Transverse colon (tissue), 4 donors: ENCODE measurements at places on chromosomes 3 and 15. TPM values are rescaled to one million over a fixed set of nuclear protein-coding genes. Genes with fewer than 3 reads are reported as not detected.

GRCh38 chr15:79002581-79002980 is 57.7 kb upstream of the CTSH start:
- no peaks in the 10 kb centered on the region for H3K27me3 ChIP-seq
- H3K36me3 ChIP-seq, result no peaks in the 10 kb centered on the region
- H3K4me3 ChIP-seq, result no peak overlapping the region
- H3K27ac ChIP-seq, result no peak overlapping the region
- DNase-seq, result no peak

DNA sequence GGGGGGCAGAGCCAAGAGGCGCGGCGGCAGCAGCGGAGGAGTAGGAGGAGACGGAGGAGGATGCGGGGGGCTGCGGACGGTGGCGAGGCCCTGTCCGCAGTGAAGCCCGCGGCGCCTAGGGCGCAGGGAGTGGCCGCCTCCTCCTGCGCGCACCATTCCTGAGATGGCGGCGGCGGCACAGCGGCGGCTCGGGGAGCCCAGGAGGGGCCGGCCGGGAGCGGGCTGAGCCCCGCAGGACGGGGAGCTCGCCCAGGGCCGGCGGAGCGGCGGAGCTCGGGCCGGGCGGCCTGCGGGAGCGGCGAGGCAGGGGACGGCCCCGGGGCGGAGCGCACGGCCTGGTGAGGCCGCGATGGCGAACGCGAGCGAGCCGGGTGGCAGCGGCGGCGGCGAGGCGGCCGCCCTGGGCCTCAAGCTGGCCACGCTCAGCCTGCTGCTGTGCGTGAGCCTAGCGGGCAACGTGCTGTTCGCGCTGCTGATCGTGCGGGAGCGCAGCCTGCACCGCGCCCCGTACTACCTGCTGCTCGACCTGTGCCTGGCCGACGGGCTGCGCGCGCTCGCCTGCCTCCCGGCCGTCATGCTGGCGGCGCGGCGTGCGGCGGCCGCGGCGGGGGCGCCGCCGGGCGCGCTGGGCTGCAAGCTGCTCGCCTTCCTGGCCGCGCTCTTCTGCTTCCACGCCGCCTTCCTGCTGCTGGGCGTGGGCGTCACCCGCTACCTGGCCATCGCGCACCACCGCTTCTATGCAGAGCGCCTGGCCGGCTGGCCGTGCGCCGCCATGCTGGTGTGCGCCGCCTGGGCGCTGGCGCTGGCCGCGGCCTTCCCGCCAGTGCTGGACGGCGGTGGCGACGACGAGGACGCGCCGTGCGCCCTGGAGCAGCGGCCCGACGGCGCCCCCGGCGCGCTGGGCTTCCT is at the start of gene GPR27:
GPR27 (plus strand) TSS at position 155 of the 909 bp plus-strand sequence; CDS start at position 350, 195 bp downstream.
- H3K4me1 ChIP-seq, result no peaks in the 10 kb centered on the region
- H3K27ac ChIP-seq, result no peak within 1 kb of the TSS
- H3K27me3 ChIP-seq, result peaks cover 49% of the 10 kb centered on the region
- no peaks in the 10 kb centered on the region for H3K36me3 ChIP-seq
- peak within 1 kb of the TSS; percentile 44 for H3K4me3 ChIP-seq
- DNase-seq, result no peak

DNA sequence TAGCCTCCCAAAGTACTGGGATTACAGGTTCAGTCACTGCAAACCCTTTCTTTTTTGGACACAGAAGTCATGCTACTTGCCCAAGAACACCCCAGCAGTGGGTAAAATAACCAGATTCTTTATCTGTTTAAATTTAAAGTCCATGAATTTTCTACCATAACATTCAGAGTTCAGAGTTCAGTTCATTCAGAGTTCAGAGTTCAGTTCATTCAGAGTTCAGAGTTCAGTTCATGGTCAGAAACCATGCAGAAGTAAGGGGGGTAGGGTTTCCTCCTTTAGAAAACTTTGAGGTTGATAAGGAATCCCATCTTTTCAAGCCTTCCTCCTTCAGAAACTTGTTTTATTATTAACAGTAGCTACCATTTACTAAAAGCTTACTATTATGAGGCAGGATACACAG is 43.2 kb downstream of the RAF1 start:
- H3K4me1 ChIP-seq, result peaks cover 40% of the 10 kb centered on the region
- no peak overlapping the region for H3K27ac ChIP-seq
- DNase-seq, result no peak

- DNase-seq, result no peak
- no peaks in the 10 kb centered on the region for H3K27me3 ChIP-seq
- H3K4me3 ChIP-seq, result no peak overlapping the region
Measured at GRCh38 chr3:120850381-120851295, 57.4 kb upstream of the STXBP5L start.

- peak; percentile 51 for DNase-seq
- no peaks in the 10 kb centered on the region for H3K36me3 ChIP-seq
- H3K27me3 ChIP-seq, result no peaks in the 10 kb centered on the region
Measured at GRCh38 chr3:194134231-194134756, 1.7 kb upstream of the HES1 start.

GRCh38 chr3:197242784-197243432 is 55.5 kb downstream of the DLG1 start:
- peaks cover 33% of the 10 kb centered on the region for H3K36me3 ChIP-seq
- H3K27ac ChIP-seq, result no peak overlapping the region
- H3K4me3 ChIP-seq, result no peak overlapping the region
- no peaks in the 10 kb centered on the region for H3K27me3 ChIP-seq
- peaks cover 14% of the 10 kb centered on the region for H3K4me1 ChIP-seq

DNA sequence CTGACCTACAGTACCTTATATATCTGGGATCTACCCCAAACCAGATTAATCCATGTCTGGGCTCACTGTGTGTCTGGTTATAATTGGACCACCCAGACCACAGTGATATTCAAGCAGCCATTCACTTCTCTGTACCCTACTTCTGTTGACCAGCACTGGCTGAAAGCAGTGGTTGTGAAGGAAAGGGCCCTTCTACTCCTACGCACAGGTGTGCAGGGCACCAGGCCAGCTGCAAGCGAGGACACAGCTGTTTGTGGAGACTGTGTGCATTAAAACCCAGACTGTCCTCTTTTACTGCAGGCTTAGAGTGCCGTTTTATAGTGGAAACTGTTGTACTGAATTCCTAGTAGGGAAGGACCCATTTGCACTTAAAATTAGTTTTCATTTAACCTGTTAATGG is 29.5 kb downstream of the CTDSPL start:
- no peak overlapping the region for H3K4me3 ChIP-seq
- no peak overlapping the region for H3K27ac ChIP-seq
- H3K36me3 ChIP-seq, result no peaks in the 10 kb centered on the region
- peaks cover 10% of the 10 kb centered on the region for H3K4me1 ChIP-seq
- DNase-seq, result peak; percentile 44

- no peak overlapping the region for H3K27ac ChIP-seq
- no peak overlapping the region for H3K4me3 ChIP-seq
- no peaks in the 10 kb centered on the region for H3K36me3 ChIP-seq
- no peak for DNase-seq
- no peaks in the 10 kb centered on the region for H3K4me1 ChIP-seq
Measured at GRCh38 chr15:81865850-81866537, 179.8 kb downstream of the MEX3B start.

DNA sequence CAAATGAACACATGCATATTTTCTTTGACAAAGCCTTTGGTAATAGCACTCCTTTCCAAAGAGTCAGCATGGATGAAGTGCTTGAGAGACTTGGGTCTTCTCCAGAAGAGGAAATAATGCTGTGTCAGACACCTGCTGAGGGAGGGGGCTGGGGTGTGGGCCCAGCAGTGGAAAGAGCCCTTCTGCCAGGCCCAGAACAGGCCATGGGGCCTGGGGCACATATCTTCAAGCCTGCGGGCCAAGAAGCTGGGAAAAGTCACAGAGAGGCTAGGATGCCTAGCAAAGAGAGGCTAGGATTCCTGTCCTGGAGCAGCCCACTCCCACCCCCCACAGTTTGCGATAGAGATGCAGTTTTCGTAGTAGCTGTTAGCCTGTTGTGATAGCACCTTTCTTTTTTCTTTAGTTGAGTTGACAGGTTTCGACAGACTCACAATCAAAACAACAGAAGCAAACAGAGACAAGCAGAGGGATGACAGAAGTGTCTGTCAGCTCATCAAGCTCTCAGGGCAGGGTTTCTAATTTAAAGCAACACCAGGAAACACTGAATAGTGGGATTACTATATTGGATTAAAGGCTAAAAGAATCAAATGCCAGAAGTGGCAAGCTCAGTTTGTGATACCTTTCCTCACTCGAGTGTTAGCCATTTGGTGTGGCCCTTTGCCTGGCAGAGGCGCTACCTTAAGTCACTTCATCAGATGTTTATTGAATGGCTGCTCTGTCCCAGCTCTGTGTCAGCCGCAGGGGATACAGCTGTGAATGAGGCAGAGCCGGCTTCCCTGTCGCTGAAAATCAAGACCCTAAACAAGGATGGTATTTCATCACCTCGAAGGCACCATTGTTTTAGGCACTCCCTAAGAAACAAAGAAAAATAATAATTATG is 19.0 kb downstream of the CMTM7 start:
- DNase-seq, result no peak
- H3K27ac ChIP-seq, result no peak overlapping the region
- H3K4me1 ChIP-seq, result peaks cover 15% of the 10 kb centered on the region
- H3K27me3 ChIP-seq, result no peaks in the 10 kb centered on the region
- no peak overlapping the region for H3K4me3 ChIP-seq

- no peaks in the 10 kb centered on the region for H3K27me3 ChIP-seq
- no peak for DNase-seq
- no peak overlapping the region for H3K4me3 ChIP-seq
- no peaks in the 10 kb centered on the region for H3K36me3 ChIP-seq
Measured at GRCh38 chr15:63986185-63986680, 60.1 kb downstream of the DAPK2 start.

- DNase-seq, result no peak
- no peaks in the 10 kb centered on the region for H3K27me3 ChIP-seq
- H3K36me3 ChIP-seq, result no peaks in the 10 kb centered on the region
- no peaks in the 10 kb centered on the region for H3K4me1 ChIP-seq
- H3K27ac ChIP-seq, result no peak overlapping the region
Measured at GRCh38 chr15:97563516-97563915, 397.0 kb upstream of the ARRDC4 start.

DNA sequence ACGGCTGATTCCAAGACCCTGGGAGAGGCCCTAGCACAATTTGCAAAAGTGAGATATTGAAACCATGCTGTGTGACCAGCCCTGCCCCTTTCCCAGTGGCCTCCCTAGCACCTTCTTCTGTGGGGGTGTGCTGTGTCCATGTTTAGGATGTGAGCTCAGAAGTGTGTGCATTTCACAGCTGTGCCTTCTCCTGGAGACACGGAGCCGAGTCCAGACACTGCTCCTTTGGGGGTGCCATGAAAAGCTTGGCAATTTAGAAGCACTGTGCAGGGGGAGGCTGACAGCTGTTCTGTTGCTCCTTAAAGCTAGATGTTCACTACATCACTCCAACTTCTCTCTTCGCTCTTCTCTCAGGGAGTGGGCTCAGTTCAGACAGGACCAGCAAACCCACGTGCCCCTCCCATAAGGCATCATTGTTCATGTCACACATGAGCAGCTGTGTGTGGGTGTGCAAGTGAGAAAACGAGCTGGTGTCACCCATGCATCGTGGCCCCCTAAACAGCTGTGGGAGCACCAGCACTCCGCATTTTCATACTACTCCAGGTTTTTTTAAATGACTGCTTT is 492.6 kb downstream of the GABRG3 start:
- H3K36me3 ChIP-seq, result no peaks in the 10 kb centered on the region
- H3K27me3 ChIP-seq, result no peaks in the 10 kb centered on the region
- no peak for DNase-seq
- H3K27ac ChIP-seq, result no peak overlapping the region
- no peaks in the 10 kb centered on the region for H3K4me1 ChIP-seq
- H3K4me3 ChIP-seq, result no peak overlapping the region

GRCh38 chr15:77028451-77029165 is 33.7 kb downstream of the PSTPIP1 start:
- peak overlapping the region; percentile 28 for H3K4me3 ChIP-seq
- peak; percentile 12 for DNase-seq
- H3K27ac ChIP-seq, result no peak overlapping the region
- H3K36me3 ChIP-seq, result no peaks in the 10 kb centered on the region

DNA sequence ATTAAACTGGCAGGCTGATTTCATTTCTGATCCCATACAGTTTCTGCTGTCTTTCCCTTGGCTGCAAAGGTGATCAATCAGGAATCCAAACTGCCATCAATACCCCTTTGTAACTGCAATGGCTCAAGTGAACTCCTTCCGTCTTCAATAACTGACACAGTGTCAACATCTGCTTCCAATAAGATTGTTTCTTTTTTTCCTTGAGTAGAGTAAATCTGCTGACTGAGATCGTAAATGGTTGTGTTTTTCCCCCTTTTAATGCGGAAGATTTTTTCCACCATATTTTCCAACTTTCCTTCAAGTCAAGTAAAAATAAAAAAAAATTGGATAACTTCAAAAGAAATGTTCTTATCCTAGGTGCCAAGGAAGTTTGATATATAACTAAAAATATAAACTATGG is 48.7 kb downstream of the VGLL3 start:
- H3K4me1 ChIP-seq, result no peaks in the 10 kb centered on the region
- H3K27me3 ChIP-seq, result no peaks in the 10 kb centered on the region
- no peak overlapping the region for H3K4me3 ChIP-seq
- no peak for DNase-seq

DNA sequence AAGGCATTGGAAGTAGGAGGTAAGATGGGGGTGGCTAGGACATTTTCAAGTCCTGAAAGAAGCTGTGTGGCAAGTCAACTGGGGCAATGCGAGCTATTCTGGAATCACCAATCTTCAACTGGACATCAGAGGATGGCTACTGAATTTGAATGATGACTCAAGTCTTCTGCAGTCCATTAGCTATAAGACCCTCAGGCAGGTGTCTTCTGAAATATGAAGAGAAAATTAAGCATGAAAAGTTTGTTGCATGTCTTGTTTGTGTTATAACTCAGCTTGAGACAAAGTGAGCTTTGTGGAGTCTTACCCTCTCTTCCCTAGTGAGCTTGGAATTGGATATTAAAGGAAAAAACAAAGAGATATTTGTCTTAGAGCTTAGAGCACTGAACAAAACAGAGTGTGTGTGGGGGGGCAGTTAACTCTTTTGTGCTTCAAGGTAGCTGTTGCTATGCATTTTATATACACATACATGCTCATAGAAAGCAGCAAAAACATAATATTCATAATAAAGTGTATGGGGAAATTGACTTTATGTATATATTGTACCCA is 979.1 kb downstream of the MCTP2 start:
- DNase-seq, result no peak
- H3K36me3 ChIP-seq, result no peaks in the 10 kb centered on the region
- H3K27me3 ChIP-seq, result no peaks in the 10 kb centered on the region
- no peak overlapping the region for H3K27ac ChIP-seq
- no peak overlapping the region for H3K4me3 ChIP-seq
- no peaks in the 10 kb centered on the region for H3K4me1 ChIP-seq

DNA sequence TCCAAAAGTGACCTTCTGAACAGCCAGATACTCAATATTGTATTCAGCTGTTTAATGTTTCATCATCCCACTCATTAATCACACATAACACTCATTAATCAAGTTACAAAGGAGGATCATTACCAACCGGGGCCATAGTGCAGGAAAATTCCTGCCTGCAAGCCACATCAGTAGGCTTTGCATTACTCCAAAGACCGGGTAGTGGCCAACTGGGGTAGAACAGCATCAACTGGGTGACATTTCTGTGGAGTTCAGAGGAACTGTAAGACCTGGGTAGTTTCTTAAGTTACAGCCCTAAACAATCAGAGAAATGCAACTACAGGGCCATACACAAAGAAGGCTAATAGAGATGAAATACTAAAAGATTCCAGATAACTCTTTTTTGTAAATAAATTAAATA is 253.1 kb downstream of the WDR72 start:
- H3K36me3 ChIP-seq, result no peaks in the 10 kb centered on the region
- H3K4me1 ChIP-seq, result no peaks in the 10 kb centered on the region
- no peaks in the 10 kb centered on the region for H3K27me3 ChIP-seq
- DNase-seq, result no peak
- H3K27ac ChIP-seq, result no peak overlapping the region

The MEIS2 gene
- total RNA-seq, result 40.0 TPM

The SAXO2 gene
- not detected for total RNA-seq

The SCAMP5 gene
- not detected for total RNA-seq

The ZNF501 gene
- total RNA-seq, result not detected

The ROPN1 gene
- total RNA-seq, result not detected

The CALML4 gene
- total RNA-seq, result 153 TPM

The GREM1 gene
- 23.5 TPM for total RNA-seq

The C3orf49 gene
- not detected for total RNA-seq

The IL17RB gene
- 36.5 TPM for total RNA-seq

The SLC9C1 gene
- total RNA-seq, result not detected
